ENCODE measurements at places on chromosomes 2 and 18. TPM values are rescaled to one million over a fixed set of nuclear protein-coding genes. Genes with fewer than 3 reads are reported as not detected.
A peak's percentile ranks its signal among the peaks of the same experiment; 100 is the strongest.

The VSNL1 gene
- not detected for total RNA-seq

- H3K27ac ChIP-seq: no peak overlapping the region
- DNase-seq: no peak
- H3K36me3 ChIP-seq: no peaks in the 10 kb centered on the region
- no peak overlapping the region for H3K4me3 ChIP-seq
Observed at GRCh38 chr2:124693156-124693555, 668.1 kb downstream of the CNTNAP5 start.

GRCh38 chr2:6312367-6312766 is 553.3 kb downstream of the CMPK2 start:
- no peaks in the 10 kb centered on the region for H3K4me1 ChIP-seq
- DNase-seq: no peak
- no peaks in the 10 kb centered on the region for H3K36me3 ChIP-seq
- H3K27ac ChIP-seq: no peak overlapping the region
- no peaks in the 10 kb centered on the region for H3K27me3 ChIP-seq
- no peak overlapping the region for H3K4me3 ChIP-seq

GRCh38 chr2:40097691-40098385 is 318.8 kb upstream of the THUMPD2 start:
- H3K27me3 ChIP-seq: no peaks in the 10 kb centered on the region
- peak; percentile 33 for DNase-seq
- H3K27ac ChIP-seq: no peak overlapping the region
- no peaks in the 10 kb centered on the region for H3K36me3 ChIP-seq
- H3K4me3 ChIP-seq: no peak overlapping the region

- peaks cover 2% of the 10 kb centered on the region for H3K4me1 ChIP-seq
- H3K36me3 ChIP-seq: no peaks in the 10 kb centered on the region
Observed at GRCh38 chr2:138421971-138422335, 79.6 kb upstream of the SPOPL start.

GRCh38 chr18:49728542-49728941 is 84.8 kb downstream of the ACAA2 start:
- no peak overlapping the region for H3K4me3 ChIP-seq
- DNase-seq: peak; percentile 18
- H3K27me3 ChIP-seq: no peaks in the 10 kb centered on the region
- no peak overlapping the region for H3K27ac ChIP-seq
- H3K36me3 ChIP-seq: no peaks in the 10 kb centered on the region

DNA sequence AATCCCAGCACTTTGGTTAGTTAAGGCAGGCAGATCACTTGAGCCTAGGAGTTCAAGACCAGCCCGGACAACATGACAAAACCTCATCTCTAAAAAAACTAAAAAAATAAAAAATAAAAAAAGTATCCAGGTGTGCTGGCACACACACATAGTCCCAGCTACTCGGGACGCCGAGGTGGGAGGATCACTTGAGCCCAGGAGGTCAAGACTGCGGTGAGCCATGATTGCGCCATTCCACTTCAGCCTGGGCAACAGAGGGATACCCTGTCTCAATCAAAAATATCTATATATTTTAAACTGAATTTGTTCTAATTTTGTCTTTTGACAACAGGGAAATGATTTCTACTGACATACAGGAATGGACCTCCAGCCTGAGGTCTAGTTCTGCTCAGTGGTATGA is 73.3 kb upstream of the MBOAT2 start:
- no peak for DNase-seq
- no peak overlapping the region for H3K27ac ChIP-seq
- H3K4me1 ChIP-seq: no peaks in the 10 kb centered on the region
- no peaks in the 10 kb centered on the region for H3K27me3 ChIP-seq
- H3K36me3 ChIP-seq: no peaks in the 10 kb centered on the region

DNA sequence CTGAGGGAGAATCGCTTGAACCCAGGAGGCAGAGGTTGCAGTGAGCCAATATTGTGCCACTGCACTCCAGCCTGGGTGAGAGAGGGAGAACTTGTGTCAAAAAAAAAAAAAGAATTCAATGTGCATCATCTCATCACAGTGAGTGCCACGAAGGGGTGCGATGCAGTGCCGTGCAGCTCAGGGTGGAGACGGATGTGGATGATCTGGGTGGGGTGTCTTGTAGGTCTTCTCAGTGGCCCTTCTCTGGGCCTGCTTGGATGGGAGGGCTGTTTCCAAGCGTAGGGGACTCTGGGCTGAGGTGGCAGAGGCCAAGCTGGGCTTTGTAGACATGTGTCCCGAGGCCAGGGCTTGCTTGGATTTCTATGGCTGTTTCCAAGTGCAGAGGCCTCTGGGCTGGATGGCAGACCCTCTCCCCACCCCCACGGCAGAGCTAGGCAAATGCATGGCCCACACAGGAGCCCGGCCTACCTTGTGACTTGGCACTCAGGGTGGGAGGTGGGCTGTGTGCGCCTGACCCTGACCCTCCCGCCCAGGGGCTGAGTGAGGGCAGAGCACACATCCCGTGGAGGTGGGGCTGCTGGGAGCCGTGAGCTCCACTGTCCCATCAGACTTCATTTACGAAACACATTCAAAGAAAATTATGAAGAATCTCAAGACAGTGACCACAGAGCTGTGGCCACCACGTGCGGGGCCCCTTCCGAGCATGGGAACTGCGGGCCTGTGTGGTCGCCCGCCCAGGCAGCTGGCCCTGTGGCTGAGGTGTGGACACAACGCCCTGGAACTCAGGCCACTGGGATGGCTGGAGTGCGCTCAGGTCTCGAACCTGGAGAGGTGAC is 76.4 kb downstream of the ASB1 start:
- H3K4me3 ChIP-seq: no peak overlapping the region
- no peaks in the 10 kb centered on the region for H3K27me3 ChIP-seq
- no peak for DNase-seq
- H3K27ac ChIP-seq: no peak overlapping the region

DNA sequence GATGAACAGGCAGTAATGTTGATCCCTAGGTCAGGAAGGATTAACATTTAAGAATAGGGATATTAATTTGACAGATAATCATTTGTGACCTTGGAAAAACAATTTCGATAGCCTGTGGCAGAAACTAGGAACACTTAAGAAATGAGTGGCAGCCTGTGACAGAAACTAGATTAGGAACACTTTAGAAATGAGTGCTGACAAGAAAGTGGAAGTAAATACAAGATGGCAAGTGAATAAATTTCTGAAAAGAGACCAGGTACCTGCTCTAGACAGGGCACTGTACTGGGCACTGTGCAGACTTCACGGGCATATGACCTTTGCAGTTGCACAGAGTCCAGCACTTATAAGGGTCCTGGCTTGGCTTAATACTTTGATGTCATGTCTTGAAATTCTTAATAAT is 5.5 kb upstream of the HNRNPA3 start:
- no peak overlapping the region for H3K4me3 ChIP-seq
- peaks cover 20% of the 10 kb centered on the region for H3K4me1 ChIP-seq
- H3K36me3 ChIP-seq: peaks cover 4% of the 10 kb centered on the region

The PDE11A gene
- not detected for total RNA-seq

The CXCR1 gene
- total RNA-seq: not detected

- no peak overlapping the region for H3K4me3 ChIP-seq
- H3K4me1 ChIP-seq: no peaks in the 10 kb centered on the region
- H3K36me3 ChIP-seq: no peaks in the 10 kb centered on the region
Observed at GRCh38 chr2:20141056-20141762, 83.7 kb downstream of the SDC1 start.

GRCh38 chr18:78625847-78626246 is 353.8 kb upstream of the SALL3 start:
- H3K36me3 ChIP-seq: no peaks in the 10 kb centered on the region
- peaks cover 2% of the 10 kb centered on the region for H3K27me3 ChIP-seq
- no peak for DNase-seq
- H3K4me1 ChIP-seq: no peaks in the 10 kb centered on the region
- H3K4me3 ChIP-seq: no peak overlapping the region

DNA sequence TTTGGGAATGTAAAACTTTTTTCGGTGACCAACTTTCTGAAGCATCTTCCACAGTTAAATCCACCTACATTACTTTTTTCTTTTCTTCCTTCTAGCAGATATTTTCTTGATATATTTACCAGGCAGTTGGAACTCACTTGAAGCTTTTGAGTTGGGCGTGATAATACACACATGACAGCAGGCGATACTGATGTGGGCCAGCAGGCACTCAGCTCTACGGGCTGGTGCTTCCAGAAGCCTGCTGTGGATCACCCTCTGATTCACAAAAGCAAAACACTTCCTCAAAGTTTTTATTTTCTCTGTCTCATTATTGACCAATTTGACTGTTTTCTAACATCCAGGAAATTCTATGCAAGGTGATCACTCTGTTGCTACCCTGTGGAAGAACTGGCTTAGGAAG is 22.9 kb downstream of the GRHL1 start:
- peaks cover 35% of the 10 kb centered on the region for H3K4me1 ChIP-seq
- H3K4me3 ChIP-seq: no peak overlapping the region
- no peaks in the 10 kb centered on the region for H3K27me3 ChIP-seq
- H3K36me3 ChIP-seq: no peaks in the 10 kb centered on the region
- no peak overlapping the region for H3K27ac ChIP-seq

The SDC1 gene
- 93.0 TPM for total RNA-seq

DNA sequence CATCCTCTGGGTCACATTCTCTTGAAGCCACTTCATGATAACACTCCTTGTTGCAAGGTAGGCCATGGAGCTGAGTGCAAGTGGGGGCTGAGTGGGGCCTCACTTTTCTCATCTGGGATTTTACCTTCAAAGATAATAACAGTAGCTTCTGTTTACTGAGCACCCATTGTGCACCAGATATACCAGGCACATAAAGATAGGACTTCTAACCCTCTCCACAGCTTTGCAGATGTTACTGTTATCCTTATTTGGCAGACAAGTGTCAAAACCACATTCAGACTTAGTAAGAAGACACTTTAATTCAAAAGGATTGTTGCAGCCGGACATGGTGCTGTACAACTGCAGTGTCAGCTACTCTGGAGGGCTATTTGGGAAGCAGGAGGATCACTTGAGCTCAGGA is 12.8 kb upstream of the FAM136A start:
- no peak overlapping the region for H3K4me3 ChIP-seq
- H3K27me3 ChIP-seq: no peaks in the 10 kb centered on the region

DNA sequence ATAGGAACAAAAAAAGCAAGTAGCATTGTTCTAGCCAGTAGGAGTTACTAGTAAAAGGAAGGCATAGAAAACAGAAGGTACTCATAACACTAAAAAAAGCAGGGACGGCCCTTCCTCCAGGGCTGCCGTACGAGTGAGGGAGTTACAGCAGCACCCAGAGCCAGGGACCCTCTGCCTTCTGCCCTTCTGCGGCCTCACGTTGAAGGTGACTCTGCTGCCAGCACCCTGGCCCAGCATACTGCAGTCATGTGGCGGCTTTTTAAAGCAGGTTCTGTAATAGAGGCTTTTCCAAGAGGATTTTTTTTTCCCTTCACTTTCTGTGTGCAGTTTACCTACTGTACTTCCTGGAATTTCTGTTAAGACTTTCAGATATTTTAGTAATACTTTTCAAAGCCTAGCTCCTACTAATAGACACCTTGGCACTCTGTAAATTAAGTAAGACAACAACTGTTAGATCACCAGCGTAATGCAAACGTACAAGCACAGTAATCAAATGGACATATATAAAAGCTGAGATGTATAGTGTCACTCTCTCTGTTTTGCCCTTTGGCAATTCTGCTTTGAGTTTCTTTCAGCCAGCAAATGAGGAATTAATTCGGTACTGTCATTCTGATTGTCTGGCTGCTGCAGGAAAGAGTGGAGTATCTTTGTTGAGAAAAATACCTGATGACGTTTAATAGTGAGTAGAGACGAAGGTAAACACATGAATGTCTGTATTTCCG is 161.5 kb downstream of the PTGR3 start:
- H3K27me3 ChIP-seq: no peaks in the 10 kb centered on the region
- no peaks in the 10 kb centered on the region for H3K4me1 ChIP-seq
- no peak overlapping the region for H3K27ac ChIP-seq
- DNase-seq: no peak
- H3K4me3 ChIP-seq: no peak overlapping the region

The RPRD1A gene
- total RNA-seq: 44.0 TPM

The ICOS gene
- total RNA-seq: 0.18 TPM

The LYG1 gene
- 0.23 TPM for total RNA-seq

DNA sequence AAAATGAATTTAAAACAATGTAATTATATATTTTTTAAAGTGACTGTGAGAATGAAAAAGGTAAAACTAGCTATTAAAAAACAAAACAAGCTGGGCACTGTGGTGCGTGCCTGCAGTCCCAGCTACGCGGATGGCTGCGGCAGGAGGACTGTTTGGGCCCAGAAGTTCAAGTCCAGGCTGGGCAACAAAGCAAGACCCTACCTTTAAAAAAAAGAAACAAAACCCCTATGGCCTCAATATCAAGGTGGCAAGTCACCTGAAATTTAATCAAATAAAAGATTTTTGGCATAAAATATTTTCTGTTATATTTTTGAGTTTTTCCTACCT is 46.9 kb upstream of the STRN start:
- H3K27ac ChIP-seq: no peak overlapping the region
- H3K27me3 ChIP-seq: no peaks in the 10 kb centered on the region
- no peak overlapping the region for H3K4me3 ChIP-seq
- DNase-seq: no peak
- no peaks in the 10 kb centered on the region for H3K4me1 ChIP-seq
- peaks cover 16% of the 10 kb centered on the region for H3K36me3 ChIP-seq

GRCh38 chr2:134780972-134781371 is 57.4 kb upstream of the ACMSD start:
- no peak overlapping the region for H3K4me3 ChIP-seq
- H3K27me3 ChIP-seq: peaks cover 10% of the 10 kb centered on the region
- H3K27ac ChIP-seq: no peak overlapping the region
- no peaks in the 10 kb centered on the region for H3K36me3 ChIP-seq
- DNase-seq: no peak
- H3K4me1 ChIP-seq: no peaks in the 10 kb centered on the region

The UGT1A5 gene
- total RNA-seq: not detected

GRCh38 chr2:119691189-119691588 is 12.2 kb downstream of the TMEM177 start:
- H3K27me3 ChIP-seq: no peaks in the 10 kb centered on the region
- H3K36me3 ChIP-seq: no peaks in the 10 kb centered on the region
- no peaks in the 10 kb centered on the region for H3K4me1 ChIP-seq
- H3K27ac ChIP-seq: no peak overlapping the region

DNA sequence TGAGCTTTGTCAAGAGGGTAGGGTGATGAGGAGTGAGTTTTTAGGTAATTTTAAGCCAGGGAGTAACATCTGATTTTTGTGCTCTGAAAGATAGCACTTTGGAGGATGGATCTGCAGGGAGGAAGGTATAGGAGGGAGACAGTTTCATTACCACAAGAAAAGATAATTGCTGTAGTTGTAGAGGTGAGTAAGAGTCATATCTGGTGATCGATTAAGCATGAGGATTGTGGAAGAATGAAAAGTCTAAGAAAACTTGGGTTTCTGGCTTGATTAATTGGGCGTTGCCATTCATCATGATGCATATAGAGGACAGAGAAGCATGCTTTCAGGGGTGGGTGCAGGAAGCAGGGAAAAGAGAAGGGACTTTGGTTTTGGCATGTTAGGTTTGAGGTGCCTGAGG is 18.5 kb downstream of the KCMF1 start:
- peaks cover 22% of the 10 kb centered on the region for H3K4me1 ChIP-seq
- H3K36me3 ChIP-seq: no peaks in the 10 kb centered on the region
- no peak overlapping the region for H3K4me3 ChIP-seq

DNA sequence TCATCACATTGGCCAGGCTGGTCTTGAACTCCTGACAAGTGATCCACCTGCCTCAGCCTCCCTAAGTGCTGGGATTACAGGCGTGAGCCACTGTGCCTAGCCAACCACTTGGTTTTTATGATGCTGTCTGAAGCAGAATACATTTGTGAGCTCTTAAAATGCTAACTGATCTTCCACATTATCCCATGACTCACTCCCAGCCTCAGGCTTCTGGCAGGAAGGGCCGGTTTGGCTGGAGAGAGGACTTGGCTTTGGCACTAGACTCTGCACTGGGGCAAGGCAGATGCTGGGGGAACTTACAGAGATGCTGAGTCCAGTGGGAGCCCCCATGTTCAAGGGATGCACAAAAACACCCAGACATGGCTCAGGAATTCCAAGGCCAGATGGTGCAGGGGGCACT is 40.5 kb upstream of the SH3BP4 start:
- H3K36me3 ChIP-seq: no peaks in the 10 kb centered on the region
- H3K27ac ChIP-seq: peak overlapping the region; percentile 66
- H3K4me3 ChIP-seq: no peak overlapping the region
- H3K4me1 ChIP-seq: peaks cover 12% of the 10 kb centered on the region
- H3K27me3 ChIP-seq: no peaks in the 10 kb centered on the region

Data from Panc1 (cell line).